Activated CD4-positive, alpha-beta T cell treated with anti-CD3 and anti-CD28 coated beads, Interleukin-2, amount 10 ng/mL, durations not matched to agents 7 days and 5 days (primary cell): ENCODE measurements at places on chromosomes 1 and 21. TPM values are rescaled to one million over a fixed set of nuclear protein-coding genes. Genes with fewer than 3 reads are reported as not detected.

- no peaks in the 10 kb centered on the region for H3K4me1 ChIP-seq
- no peak for DNase-seq
- no peak overlapping the region for H3K4me3 ChIP-seq
- no peaks in the 10 kb centered on the region for H3K36me3 ChIP-seq
- no peak overlapping the region for H3K27ac ChIP-seq
- H3K27me3 ChIP-seq, result no peaks in the 10 kb centered on the region
Observed at GRCh38 chr1:196902344-196902743, 14.5 kb downstream of the CFHR4 start.

- no peaks in the 10 kb centered on the region for H3K4me1 ChIP-seq
- H3K27ac ChIP-seq, result no peak overlapping the region
- H3K27me3 ChIP-seq, result no peaks in the 10 kb centered on the region
- H3K36me3 ChIP-seq, result no peaks in the 10 kb centered on the region
- DNase-seq, result no peak
Observed at GRCh38 chr1:77322061-77322900, 40.5 kb downstream of the AK5 start.

The SLC30A10 gene
- not detected for total RNA-seq

- DNase-seq, result peak; percentile 26
- no peak overlapping the region for H3K27ac ChIP-seq
- H3K36me3 ChIP-seq, result no peaks in the 10 kb centered on the region
- peaks cover 18% of the 10 kb centered on the region for H3K4me1 ChIP-seq
- H3K27me3 ChIP-seq, result peaks cover 64% of the 10 kb centered on the region
Observed at GRCh38 chr1:202861420-202862132, 27.4 kb downstream of the RABIF start.

GRCh38 chr1:40708750-40709099 is 17.2 kb downstream of the NFYC start:
- peak overlapping the region; percentile 84 for H3K4me3 ChIP-seq
- peak overlapping the region; percentile 92 for H3K27ac ChIP-seq
- no peaks in the 10 kb centered on the region for H3K27me3 ChIP-seq
- peaks cover 65% of the 10 kb centered on the region for H3K4me1 ChIP-seq

- no peak overlapping the region for H3K4me3 ChIP-seq
- no peaks in the 10 kb centered on the region for H3K4me1 ChIP-seq
- no peaks in the 10 kb centered on the region for H3K27me3 ChIP-seq
- no peak overlapping the region for H3K27ac ChIP-seq
- H3K36me3 ChIP-seq, result no peaks in the 10 kb centered on the region
Observed at GRCh38 chr21:10273196-10273595, 248.2 kb upstream of the TPTE start.

The IGFN1 gene
- total RNA-seq, result not detected

GRCh38 chr1:78627321-78627720 is 7.1 kb downstream of the IFI44L start:
- H3K4me3 ChIP-seq, result peak overlapping the region; percentile 66
- DNase-seq, result no peak
- H3K27me3 ChIP-seq, result no peaks in the 10 kb centered on the region
- peaks cover 58% of the 10 kb centered on the region for H3K4me1 ChIP-seq

The MXRA8 gene
- total RNA-seq, result 0.30 TPM

The ST6GALNAC3 gene
- 0.02 TPM for total RNA-seq

GRCh38 chr1:178005450-178005849 is 35.6 kb upstream of the SEC16B start:
- no peaks in the 10 kb centered on the region for H3K4me1 ChIP-seq
- H3K27me3 ChIP-seq, result no peaks in the 10 kb centered on the region
- no peak for DNase-seq
- no peak overlapping the region for H3K4me3 ChIP-seq

- peaks cover 8% of the 10 kb centered on the region for H3K27me3 ChIP-seq
- no peak overlapping the region for H3K27ac ChIP-seq
- H3K4me1 ChIP-seq, result peaks cover 8% of the 10 kb centered on the region
- no peak overlapping the region for H3K4me3 ChIP-seq
Observed at GRCh38 chr1:110829955-110830553, 42.9 kb upstream of the CD53 start.

The EFNA3 gene
- 2.7 TPM for total RNA-seq

GRCh38 chr1:179262183-179262582 is 31.4 kb upstream of the SOAT1 start:
- no peak overlapping the region for H3K4me3 ChIP-seq
- no peaks in the 10 kb centered on the region for H3K4me1 ChIP-seq
- peaks cover 3% of the 10 kb centered on the region for H3K27me3 ChIP-seq
- no peaks in the 10 kb centered on the region for H3K36me3 ChIP-seq

DNA sequence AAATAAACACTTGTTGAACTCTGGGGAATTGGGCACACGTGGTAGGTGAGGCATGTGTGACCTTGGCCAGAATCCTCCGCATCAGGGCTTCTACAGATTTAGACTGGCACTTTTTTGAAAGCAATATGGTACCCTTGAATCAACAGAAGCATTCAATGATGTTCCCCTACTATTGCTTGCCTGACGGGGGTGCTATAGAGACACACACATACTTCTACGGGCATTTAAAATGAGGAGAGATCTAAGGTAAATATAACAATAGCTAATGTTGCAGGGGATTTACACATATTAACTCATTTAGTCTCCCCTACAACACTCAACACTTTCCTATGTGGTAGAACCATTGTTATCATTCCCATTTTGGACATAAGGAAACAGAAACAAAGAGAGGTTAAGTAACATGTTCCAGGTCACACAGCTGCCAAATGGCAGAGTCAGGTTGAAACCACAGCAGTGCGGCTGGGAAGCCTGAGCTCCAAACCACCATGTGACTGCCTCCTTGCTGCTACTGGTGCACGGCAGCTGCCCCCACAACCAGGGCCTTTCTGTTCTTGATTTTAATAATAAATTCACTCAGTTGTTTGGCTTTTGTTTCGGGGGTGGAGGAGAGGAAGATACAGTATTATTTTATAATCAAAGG is 147.4 kb downstream of the ZNF281 start:
- H3K4me1 ChIP-seq, result no peaks in the 10 kb centered on the region
- H3K27ac ChIP-seq, result no peak overlapping the region
- no peaks in the 10 kb centered on the region for H3K36me3 ChIP-seq
- DNase-seq, result no peak

DNA sequence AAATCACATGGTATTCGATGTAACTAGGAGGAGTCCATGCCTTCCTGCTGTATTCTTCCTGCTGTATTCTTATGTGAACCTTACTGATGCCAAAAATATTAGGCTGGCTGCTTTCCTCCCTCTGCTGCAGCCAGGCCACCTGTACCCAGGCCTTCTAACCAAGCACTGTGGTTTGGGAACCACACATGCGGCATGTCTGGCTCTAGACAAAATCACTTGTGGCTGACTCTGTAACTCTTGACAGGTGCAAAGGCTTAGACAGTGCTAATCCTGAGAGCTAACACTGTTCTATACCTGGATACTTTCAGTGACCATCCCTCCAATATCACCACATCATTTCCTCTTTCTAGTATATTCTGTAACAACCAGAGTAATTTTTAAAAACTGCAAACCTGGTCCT is 67.7 kb downstream of the PCP4 start:
- DNase-seq, result no peak
- no peaks in the 10 kb centered on the region for H3K4me1 ChIP-seq
- no peak overlapping the region for H3K27ac ChIP-seq
- H3K36me3 ChIP-seq, result no peaks in the 10 kb centered on the region
- no peaks in the 10 kb centered on the region for H3K27me3 ChIP-seq

The LCE2C gene
- not detected for total RNA-seq

The CITED4 gene
- 6.8 TPM for total RNA-seq

The DTL gene
- 64.9 TPM for total RNA-seq

DNA sequence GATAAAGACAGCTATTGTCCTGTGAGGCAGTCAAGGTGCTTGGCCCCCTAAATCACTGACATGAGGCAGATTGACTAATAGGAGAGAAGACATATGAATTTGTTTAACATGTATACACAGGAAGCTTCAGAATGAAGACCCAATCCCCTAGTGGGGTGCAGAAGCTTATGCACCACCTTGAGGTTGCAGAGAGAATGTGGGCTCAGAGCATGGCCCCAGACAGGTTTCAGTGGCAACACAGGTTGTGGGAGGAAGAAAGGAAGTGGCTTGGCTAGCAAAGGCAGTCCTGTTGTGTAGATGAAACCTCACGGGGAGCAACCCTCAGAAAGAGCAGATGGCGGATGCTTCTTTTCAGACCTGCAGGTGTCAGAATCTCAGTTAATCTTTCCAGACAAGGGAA is 37.0 kb upstream of the PARP1 start:
- DNase-seq, result peak; percentile 88
- H3K27ac ChIP-seq, result peak overlapping the region; percentile 85
- H3K4me3 ChIP-seq, result peak overlapping the region; percentile 6
- peaks cover 36% of the 10 kb centered on the region for H3K4me1 ChIP-seq

DNA sequence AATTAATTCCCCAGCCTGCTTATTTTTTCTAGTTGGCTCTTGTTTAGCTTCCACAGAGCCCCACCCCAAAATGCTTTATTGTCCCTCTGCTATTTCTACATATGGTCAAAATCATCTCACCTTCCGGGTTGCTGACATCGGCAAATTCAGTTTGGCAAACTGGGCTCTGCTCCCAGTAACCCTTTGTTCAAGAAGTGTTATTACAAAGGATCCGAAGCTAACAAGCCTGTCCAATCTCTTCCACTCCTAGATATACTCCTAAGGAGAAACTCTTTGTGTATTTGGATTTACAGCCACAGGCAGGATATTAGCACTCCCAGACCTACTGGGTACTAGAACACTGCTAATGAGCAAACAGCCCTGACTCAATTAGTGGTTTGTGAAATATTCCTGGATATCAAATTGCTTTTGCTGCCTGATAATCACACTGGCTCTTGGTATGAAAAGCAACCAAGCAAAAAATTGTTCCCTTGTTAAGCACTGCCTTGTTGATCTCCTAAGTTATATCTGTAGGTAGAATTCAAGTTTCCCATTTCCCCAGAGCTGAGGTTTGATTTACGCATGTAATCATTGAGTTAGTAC is 4.0 kb downstream of the JUN start:
- DNase-seq, result no peak
- peaks cover 18% of the 10 kb centered on the region for H3K4me1 ChIP-seq
- no peak overlapping the region for H3K27ac ChIP-seq
- peaks cover 14% of the 10 kb centered on the region for H3K27me3 ChIP-seq
- H3K36me3 ChIP-seq, result peaks cover 10% of the 10 kb centered on the region

- H3K27ac ChIP-seq, result no peak overlapping the region
- H3K27me3 ChIP-seq, result no peaks in the 10 kb centered on the region
- no peak overlapping the region for H3K4me3 ChIP-seq
- H3K4me1 ChIP-seq, result no peaks in the 10 kb centered on the region
- no peak for DNase-seq
Observed at GRCh38 chr1:187619175-187619574, 790.4 kb downstream of the PLA2G4A start.

The CD2 gene
- 258 TPM for total RNA-seq

DNA sequence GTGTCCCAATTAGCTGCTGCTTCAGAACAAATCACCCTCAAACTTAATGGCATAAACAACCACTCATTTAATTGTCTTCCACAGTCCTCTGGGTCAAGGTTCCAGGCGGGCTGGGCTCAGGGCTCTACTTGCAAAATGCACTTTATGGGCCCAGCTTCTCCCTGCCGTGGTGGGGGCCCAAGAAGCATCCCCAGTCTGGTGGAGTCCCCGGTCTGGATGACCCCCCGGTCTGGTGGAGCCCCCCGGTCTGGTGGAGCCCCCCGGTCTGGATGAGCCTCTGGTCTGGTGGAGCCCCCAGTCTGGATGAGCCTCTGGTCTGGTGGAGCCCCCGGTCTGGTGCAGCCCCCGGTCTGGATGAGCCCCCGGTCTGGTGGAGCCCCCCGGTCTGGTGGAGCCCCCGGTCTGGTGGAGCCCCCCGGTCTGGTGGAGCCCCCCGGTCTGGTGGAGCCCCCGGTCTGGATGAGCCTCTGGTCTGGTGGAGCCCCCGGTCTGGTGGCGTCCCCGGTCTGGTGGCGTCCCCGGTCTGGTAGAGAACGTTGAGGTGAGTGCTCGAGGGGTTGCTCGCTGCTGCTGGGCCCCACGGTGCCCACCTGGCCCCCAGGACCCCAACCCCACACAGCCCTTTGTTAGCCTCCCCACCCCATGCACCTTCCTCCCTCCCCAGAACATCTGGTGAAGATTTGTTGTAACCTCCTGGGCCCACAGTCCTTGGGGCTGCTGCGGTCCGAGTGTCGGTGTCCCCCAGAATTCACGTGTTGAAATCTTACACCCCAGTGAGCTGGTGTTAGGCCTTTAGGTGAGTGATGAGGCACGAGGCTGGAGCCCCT is 33.8 kb downstream of the POFUT2 start:
- no peak for DNase-seq
- H3K27ac ChIP-seq, result no peak overlapping the region
- no peak overlapping the region for H3K4me3 ChIP-seq
- H3K36me3 ChIP-seq, result no peaks in the 10 kb centered on the region

DNA sequence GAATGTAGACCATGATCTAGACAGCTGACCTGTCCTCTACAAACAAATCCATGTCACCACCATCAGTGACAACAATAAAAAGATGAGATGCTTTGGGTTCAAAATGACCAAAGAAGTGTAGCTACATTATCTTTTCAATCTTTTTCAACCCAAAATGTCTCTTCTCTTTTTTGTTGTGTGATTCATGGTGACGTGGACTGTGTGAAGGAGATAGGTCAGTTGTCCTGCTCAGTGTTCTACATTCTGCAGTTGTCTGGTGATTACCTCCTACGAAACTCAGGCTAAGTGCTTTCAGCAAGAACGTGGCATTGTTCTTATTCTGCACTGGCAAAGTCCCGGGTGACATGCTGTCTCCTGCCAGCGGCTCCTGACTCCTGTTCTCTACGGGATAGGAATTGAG is 73.1 kb downstream of the PRKAB2 start:
- no peak overlapping the region for H3K27ac ChIP-seq
- H3K4me1 ChIP-seq, result peaks cover 2% of the 10 kb centered on the region
- DNase-seq, result no peak
- H3K27me3 ChIP-seq, result peaks cover 12% of the 10 kb centered on the region
- H3K4me3 ChIP-seq, result no peak overlapping the region

DNA sequence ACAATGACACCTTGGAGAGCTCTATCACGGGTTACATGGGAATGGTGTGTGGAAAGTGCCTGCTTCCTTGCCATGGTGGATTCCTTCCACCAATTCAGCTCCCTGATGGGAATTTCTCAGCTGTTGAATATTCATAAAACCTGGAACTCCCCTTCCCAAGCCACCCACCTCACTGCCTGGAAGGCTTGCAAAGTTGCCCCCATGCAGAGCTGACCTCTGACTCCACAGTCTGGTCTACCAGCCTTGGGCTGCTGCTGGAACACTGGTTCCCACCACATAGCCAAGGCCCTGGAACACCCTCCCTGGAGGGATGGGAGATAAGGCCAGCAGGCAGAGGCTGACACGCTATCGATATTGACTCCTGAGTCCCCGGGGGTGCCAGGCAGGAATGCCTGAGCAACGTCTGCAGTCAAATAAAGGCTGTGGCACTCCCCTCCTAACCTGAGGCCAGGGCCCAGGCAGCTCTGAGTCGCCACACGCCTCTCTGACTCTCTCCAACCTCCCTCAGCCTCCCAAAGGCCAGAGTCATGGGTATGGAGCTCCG is 8.8 kb downstream of the CCDC24 start:
- H3K36me3 ChIP-seq, result no peaks in the 10 kb centered on the region
- no peaks in the 10 kb centered on the region for H3K27me3 ChIP-seq
- H3K4me1 ChIP-seq, result peaks cover 11% of the 10 kb centered on the region
- no peak for DNase-seq

GRCh38 chr21:16421965-16422364 is 692.2 kb downstream of the USP25 start:
- H3K4me3 ChIP-seq, result no peak overlapping the region
- no peaks in the 10 kb centered on the region for H3K4me1 ChIP-seq
- DNase-seq, result no peak
